Vagina (tissue), 2 donors: ENCODE measurements at places on chromosomes 13 and 19. TPM values are rescaled to one million over a fixed set of nuclear protein-coding genes. Genes with fewer than 3 reads are reported as not detected.

- DNase-seq = no peak
Measured at GRCh38 chr13:36778083-36778671, 40.8 kb upstream of the RFXAP start.

The PCSK4 gene
- 5.4 TPM for total RNA-seq

The OVOL3 gene
- not detected for total RNA-seq

GRCh38 chr13:82447416-82448077 is 1434.7 kb downstream of the SLITRK1 start:
- DNase-seq = no peak

The TOMM40 gene
- total RNA-seq = 31.4 TPM

GRCh38 chr19:45994456-45994997 is 740 bp upstream of the CCDC61 start:
- DNase-seq = no peak

- DNase-seq = no peak
Measured at GRCh38 chr13:112567161-112567862, 20.6 kb downstream of the TUBGCP3 start.

- DNase-seq = no peak
Measured at GRCh38 chr13:42328672-42329071, 56.7 kb downstream of the AKAP11 start.

The MCEMP1 gene
- not detected for total RNA-seq

DNA sequence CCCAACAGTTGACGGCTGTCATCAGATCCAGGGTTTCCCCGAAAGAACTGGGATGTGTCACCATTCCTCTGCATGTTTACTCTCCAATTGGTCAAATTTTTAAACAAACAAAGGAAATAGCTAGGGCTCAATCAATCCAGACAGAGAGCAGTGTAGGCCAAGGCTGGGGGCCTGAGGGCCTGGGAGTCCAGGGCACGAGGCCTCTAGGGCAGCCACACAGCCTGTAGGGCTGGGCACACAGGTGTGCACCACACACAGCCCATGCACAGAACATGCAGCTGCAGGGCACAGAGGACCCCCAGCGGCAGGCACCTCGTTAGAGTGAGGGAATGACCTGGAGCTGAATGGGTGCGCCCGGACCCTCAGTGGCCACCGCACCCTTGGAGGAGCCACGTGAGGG is 9.5 kb downstream of the MIER2 start:
- DNase-seq = no peak

The ZNF491 gene
- total RNA-seq = 5.2 TPM

DNA sequence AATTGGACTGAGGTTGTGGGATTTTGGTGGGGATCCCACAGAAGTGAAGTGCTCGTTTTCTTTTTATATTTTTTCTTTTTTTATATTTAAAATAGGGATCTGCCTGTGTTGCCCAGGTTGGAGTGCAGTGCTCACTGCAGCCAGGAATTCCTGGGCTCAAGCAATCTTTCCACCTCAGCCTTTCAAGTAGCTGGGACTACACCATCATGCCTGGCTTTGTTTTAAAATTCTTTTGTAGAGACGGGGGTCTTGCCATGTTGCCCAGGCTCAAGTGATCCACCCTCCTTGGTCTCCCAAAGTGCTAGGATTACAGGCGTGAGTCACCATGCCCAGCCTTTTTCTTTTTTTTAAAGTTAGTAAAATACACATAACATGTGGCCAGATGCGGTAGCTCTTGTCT is 20.6 kb downstream of the CRTC1 start:
- no peak for DNase-seq

DNA sequence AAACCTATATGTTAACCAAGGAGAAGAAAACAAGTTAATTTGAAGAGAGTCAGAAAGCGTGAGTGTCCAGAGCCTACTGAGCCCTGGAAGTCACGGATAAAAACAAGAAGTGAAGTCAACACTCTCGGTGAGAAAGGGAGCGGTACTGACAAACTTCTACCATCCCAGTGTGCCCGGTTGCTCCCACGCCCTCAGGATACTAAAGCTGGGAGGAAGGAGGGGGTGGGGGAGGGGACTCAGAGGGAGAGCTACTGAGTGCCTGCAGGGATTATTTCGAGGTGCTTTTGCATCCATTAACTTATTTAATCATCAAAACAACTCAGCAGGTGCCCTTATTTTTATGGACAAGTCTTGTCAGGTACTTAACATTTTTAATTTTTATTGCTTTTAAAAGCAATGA is 166.2 kb downstream of the ZIC5 start:
- DNase-seq = no peak

DNA sequence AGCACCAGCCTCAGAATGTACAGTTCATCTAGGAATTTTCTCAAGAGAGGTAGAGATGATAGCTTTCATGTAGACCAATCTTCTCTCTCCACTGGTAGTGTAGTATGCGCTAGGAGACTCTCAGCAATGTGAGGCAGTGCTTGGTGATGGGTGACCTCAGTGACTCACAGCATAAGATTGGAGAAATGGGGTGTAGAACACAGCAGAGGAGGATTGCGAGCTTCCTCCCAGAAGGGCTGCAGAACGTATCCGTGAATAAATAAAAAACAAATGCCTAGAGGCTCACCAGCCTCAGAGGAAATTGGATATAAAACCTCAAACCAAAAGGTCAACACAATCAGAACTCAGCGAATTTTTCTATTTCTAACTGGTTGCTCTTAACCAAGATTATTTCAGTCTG is 182.9 kb upstream of the RXFP2 start:
- DNase-seq = no peak

- no peak for DNase-seq
Measured at GRCh38 chr13:19864024-19864745, 736 bp upstream of the ZMYM5 start.

The MRPS31 gene
- 17.9 TPM for total RNA-seq

DNA sequence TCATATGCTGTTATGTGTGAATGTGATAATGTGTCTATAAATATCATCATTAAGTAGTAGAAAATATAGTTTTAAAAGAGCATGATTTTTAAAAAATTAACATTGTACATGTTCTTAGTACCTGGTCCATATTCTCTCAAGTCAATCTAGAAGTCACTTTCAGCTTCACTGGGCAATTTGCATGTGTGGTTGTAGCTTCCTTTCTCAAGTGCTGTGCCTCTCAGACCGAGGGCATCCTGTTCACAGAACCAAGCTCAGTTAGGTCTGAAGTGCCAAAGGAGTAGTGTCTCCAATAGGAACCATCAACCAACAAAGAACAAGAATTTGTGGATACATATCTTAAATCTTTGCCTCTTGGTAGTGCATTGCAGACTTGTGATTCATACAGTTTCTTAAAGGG is 541.8 kb upstream of the SLC10A2 start:
- DNase-seq = no peak

DNA sequence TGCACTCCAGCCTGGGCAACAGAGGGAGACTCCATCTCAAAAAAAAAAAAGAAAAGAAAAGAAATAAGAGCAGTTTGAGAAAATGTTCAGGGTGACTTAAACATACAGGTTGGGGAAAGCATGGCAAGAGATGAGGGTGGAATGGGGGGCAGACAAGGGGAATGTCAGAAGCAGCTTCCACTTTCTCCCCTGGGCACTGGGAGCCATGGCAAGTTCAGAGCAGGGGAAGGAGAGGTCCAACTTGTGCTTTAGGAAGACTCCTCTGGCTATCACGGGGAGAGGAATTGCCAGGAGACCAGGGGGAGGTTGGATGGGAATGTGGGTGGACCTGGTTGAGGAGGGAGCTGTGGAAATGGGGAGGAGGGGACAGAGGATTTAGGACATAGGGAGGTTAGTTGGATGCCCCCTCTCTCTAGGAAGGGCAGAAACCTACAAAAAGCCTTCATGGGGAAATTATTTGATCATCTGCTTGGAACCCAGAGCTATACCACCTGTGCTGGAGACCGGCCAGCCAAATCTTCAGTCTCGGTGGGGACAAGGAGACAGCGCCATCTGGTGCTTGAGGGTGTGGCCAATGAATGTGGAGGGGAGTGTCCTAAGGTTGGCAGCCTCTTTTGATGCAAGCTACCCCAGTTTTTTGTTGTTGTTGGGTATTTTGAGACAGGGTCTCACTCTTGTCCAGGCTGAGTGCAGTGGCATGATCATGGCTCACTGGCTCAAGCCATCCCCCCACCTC is 7.3 kb upstream of the STRN4 start:
- no peak for DNase-seq

GRCh38 chr13:51955816-51956603 is 55.2 kb downstream of the ATP7B start:
- DNase-seq = no peak

GRCh38 chr13:35566340-35566739 is 89.9 kb upstream of the MAB21L1 start:
- DNase-seq = no peak

- DNase-seq = no peak
Measured at GRCh38 chr19:45419396-45419795, 4.3 kb downstream of the ERCC1 start.

The CD22 gene
- total RNA-seq = 7.6 TPM

DNA sequence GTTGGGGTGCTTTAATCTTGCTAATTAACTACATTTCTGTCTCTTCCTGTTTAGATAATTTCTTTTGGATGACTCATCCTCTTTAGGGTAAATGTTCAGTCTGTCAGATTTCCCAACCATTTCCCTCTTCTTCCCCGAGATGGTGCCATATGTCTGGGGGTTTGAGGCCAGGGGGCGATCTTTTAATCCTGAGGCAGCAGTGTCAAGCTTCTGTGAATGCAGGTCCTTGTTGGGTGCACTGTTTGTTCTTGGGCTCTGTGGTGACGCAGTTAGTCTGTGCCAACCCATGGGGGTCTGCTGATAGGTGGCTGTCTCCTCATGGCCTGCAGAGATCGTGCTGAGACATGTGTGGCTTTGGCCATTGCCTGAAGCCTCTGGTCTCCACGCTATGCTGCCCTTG is 420.4 kb downstream of the NDFIP2 start:
- DNase-seq = no peak

- DNase-seq = no peak
Measured at GRCh38 chr13:106357198-106357597, 178.3 kb downstream of the EFNB2 start.

The IGSF23 gene
- total RNA-seq = not detected

DNA sequence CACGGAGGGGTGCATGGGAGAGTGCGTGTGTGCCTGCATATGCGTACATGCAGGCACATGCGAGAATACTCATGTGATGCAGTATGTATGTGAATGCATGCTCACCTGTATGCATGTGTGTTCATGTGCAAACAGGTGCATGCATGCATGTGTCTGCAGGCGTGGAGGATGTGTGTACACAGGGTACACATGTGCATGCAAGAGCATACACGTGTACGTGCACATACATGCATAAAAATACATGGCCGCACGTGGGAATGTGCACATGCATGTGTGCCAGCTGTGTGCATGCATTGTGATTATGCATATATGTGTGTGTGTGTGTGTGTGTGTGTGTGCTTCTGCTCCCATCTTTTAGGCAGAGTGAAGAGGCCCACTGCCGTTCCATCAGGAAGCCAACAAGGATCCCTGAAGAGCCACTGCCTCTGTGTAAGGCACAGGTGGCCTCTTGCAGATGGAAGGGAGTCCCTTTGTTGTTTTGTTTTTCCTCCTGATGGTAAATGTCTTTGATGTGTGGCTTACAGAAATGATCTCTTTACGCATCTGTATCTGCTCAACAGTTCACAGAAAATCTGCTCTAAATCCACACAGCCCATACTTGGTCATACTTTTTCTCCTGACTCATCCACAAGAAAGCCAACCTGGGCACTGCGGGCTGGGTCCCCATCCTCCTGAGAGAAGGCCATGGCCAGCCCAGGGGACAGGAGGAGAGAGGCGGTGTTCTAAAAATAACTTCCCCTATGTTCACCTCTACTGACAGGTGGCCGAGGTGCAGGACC is 50.7 kb downstream of the KLF2 start:
- DNase-seq = no peak

DNA sequence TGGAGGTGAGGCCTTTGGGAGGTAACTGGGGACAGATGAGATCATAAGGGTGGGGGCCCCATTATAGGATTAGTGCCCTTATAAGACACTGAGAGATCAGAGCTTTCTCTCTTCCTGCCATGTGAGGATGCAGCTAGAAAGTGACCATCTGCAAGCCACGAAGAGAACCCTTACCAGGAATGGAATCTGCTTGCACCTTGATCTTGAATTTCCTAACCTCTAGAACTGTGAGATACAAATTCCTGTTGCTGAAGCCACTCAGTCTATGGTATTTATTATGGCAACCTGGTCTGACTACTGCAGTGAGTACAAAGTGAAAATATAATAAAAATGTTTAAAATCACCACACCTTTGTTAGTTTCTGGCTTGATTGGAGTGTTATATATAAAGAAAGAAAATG is 388.0 kb downstream of the LMO7 start:
- DNase-seq = no peak

The CYP2F1 gene
- not detected for total RNA-seq

- no peak for DNase-seq
Measured at GRCh38 chr19:16052353-16052752, 23.9 kb upstream of the TPM4 start.

The DPF1 gene
- total RNA-seq = not detected

DNA sequence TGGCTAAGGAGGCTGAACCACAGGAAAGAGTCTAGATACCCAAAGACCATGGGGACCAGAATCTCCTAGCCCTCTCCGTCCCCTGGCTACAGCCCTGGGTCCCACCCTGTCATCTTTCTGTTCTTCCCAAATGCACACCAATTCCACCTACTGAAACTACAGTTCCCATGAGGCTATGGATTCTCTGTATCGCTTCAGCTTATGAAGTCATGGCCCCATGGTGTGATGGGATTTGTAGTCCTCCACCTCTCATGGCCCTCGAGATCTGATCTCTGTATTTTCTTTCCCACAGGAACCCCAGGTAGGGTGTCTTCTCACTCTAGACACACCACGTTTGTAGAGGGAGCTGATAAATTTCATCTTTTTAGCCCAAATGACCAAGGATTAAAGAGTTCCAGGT is 11.8 kb downstream of the PTPRH start:
- no peak for DNase-seq
